ENCODE measurements at places on chromosomes 13 and 19.

DNA sequence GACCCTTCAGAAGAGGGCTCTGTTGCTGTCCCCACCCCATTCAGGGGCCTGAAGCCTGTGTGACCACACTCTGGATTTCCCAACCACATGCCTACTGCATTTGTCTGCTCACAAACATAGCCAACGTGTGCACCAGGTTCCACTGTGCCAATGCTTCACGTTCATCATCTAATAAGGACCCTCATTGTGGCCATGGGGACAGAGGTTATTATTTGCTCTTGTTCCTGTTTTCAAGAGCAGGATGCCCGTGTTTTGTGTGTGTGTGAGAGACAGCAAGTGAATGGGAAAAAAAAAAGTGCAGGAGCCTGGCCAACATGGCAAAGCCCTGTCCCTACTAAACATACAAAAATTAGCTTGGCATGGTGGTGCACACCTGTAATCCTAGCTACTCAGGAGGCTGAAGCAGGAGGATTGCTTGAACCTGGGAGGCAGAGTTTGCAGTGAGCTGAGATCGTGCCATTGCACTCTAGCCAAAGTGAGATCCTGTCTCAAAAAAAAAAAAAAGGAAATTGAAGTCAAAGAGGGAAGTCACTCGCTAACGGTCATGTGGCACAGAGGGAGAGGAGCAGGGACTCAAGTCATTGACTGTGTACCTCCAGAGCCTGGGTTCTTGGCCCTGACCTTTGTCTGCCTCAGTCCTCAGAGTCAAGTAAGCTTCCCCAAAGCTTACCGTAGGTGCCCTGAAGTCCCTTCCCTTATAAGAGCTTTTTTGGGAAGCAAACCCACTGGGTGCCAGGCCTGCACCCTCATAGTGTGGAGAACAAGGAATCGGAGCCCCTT lies 6.9 kb downstream of the B3GNT8 start:
- no peak for DNase-seq

- no peak for DNase-seq
Observed at GRCh38 chr13:89857502-89857901, 1490.0 kb upstream of the MIR17HG start.

DNA sequence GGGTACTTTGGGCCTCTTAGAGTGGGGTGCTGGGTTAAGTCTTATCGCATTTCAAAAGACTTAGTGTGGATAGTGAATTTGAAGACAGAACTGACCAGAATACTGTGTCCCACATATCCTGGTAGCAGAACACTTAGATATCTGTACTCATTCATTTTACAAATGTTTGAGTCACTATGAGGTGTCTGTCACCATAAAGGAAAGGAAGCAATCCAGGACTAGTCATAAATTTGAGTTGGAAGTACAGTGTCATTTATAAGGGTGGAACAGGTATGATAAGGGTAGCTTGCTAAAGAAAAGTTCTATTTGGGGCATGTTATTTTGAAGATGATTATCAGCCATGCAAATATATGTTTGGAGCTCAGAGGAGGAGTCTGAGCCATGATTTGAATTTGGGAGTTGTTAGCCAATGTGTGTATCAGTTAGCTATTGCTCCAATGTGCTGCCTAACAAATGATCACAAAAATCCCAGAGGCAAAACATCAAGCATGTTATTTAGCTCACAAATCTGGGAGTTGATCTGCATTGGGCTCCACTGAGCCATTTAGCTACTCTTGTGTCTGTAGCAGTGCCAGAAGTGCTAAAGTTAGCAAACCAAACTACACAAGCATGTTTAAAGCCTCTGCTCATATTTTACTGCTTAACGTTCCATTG lies 20.3 kb downstream of the ZNF699 start:
- no peak for DNase-seq

GRCh38 chr13:107576430-107576829 lies 638.9 kb downstream of the LIG4 start:
- DNase-seq, result no peak

DNA sequence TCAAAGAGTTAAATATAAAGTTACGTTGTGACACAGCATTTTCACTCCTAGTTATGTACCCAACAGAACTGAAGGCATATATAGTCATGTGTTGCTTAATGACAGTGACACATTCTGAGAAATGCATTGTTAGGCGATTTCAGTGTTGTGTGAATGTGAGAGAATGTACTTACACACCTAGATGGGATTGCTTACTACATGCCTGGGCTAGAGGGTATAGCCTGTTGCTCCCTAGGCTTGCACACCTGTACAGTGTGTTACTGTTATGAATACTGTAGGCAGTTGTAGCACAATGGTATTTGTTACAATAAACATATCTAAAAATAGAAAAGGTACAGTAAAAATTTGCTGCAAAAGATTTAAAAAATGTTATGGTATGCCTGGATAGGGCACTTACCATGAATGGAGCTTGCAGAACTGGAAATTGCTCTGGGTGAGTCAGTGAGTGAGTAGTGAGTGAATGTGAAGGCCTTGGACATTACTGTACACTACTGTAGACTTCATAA lies 89.2 kb downstream of the DHRS12 start:
- DNase-seq, result no peak

- DNase-seq, result no peak
Observed at GRCh38 chr13:46121597-46122163, 16.8 kb upstream of the CPB2 start.

GRCh38 chr19:12872255-12872654 lies 9.0 kb downstream of the DNASE2 start:
- no peak for DNase-seq

Data from skeletal muscle cell (primary cell).